ENCODE measurements at places on chromosomes 1 and 21. TPM values are rescaled to one million over a fixed set of nuclear protein-coding genes. Genes with fewer than 3 reads are reported as not detected.

Gene CA6
- 1.5 TPM for total RNA-seq

Gene OR2L5
- 0.05 TPM for total RNA-seq

Gene TDRD5
- total RNA-seq, result 0.52 TPM

Gene ICOSLG
- total RNA-seq, result 1.1 TPM

Gene RGS13
- total RNA-seq, result 0.28 TPM

Gene CSTB
- total RNA-seq, result 26.5 TPM

- H3K4me1 ChIP-seq, result peaks cover 35% of the 10 kb centered on the region
- peaks cover 68% of the 10 kb centered on the region for H3K27me3 ChIP-seq
- no peaks in the 10 kb centered on the region for H3K36me3 ChIP-seq
- DNase-seq, result no peak
- no peak overlapping the region for H3K27ac ChIP-seq
These were observed 2.5 kb downstream of the TRNP1 start for GRCh38 chr1:26996024-26996423.

DNA sequence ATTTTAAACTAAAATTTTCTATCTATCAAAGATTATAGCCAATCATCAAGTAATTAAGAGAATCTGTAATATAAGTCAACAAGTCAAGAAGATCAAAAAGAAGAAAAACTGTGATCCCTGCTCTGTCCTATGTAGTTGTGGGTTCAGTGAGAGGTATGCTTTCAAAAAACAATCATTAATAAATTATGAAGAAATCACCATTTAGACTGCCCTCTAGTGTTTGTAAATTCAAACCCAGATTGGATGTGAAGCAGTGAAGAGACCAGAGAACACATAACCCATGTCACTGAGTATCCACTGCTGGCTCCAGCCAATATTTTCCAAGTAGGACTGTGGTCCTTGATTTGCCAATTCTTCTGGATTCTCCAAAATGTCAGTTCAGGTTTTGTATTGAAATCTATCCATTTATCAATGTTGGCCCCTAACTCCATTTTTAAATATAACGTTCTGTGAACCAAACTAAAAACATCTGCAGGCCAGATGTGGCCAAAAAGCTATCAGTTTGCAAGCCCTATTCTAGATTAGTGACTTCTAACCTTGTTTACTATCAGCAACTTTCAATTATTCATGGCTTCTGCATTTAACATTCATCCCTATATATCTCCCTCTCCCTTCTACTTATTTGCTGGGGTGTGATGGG lies 467.5 kb upstream of the CXADR start:
- no peak overlapping the region for H3K4me3 ChIP-seq
- no peak for DNase-seq
- H3K36me3 ChIP-seq, result no peaks in the 10 kb centered on the region
- H3K27ac ChIP-seq, result no peak overlapping the region
- H3K4me1 ChIP-seq, result no peaks in the 10 kb centered on the region

- H3K27ac ChIP-seq, result no peak overlapping the region
- DNase-seq, result no peak
- no peaks in the 10 kb centered on the region for H3K27me3 ChIP-seq
- no peaks in the 10 kb centered on the region for H3K4me1 ChIP-seq
- no peaks in the 10 kb centered on the region for H3K36me3 ChIP-seq
These were observed 428.8 kb downstream of the SMYD3 start for GRCh38 chr1:246078126-246078887.

GRCh38 chr1:156480016-156480370 lies 20.6 kb downstream of the MEF2D start:
- DNase-seq, result no peak
- H3K27me3 ChIP-seq, result no peaks in the 10 kb centered on the region
- peaks cover 5% of the 10 kb centered on the region for H3K4me1 ChIP-seq
- H3K36me3 ChIP-seq, result peaks cover 92% of the 10 kb centered on the region
- H3K4me3 ChIP-seq, result no peak overlapping the region

DNA sequence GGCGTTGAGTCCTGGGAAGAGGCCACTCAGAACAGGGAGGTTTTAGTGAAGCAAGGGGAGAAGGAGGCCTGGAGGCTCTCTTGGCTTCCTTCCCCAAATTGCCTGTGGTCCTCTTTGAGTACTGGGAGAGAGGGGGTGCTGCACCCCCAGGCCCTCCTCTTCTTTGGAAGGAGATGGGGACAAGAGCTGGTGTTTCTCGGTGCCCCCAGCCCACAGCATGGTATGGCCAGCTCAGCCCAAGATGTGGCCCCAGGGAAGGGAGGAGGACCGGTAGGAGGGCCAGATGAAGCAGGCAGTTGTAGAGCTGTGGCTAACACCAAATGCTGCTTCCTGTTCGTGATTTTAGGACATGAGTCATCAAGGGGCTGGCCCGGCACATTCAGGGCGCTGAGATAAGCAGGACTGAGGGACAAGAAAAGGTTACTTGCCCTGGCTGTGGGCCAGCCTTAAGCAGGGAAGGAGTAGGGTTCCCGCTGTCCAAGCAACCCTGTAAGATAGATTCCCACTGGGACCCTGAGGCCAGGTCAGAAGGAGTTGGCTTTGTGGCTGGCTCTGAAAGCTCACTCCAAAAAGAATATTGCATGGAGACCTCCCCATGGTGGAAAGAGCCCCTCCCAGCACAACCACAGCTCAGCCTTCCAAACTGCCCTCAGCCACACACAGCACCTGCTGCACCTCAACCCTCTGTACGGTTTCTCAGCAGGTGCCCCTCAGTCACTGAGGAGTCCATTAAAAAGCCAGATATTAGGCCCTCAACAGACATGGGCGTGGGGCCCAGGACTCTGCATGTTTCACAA lies 4.9 kb upstream of the TNFRSF1B start:
- peaks cover 13% of the 10 kb centered on the region for H3K4me1 ChIP-seq
- no peak for DNase-seq
- peaks cover 6% of the 10 kb centered on the region for H3K27me3 ChIP-seq
- no peaks in the 10 kb centered on the region for H3K36me3 ChIP-seq
- H3K4me3 ChIP-seq, result no peak overlapping the region

DNA sequence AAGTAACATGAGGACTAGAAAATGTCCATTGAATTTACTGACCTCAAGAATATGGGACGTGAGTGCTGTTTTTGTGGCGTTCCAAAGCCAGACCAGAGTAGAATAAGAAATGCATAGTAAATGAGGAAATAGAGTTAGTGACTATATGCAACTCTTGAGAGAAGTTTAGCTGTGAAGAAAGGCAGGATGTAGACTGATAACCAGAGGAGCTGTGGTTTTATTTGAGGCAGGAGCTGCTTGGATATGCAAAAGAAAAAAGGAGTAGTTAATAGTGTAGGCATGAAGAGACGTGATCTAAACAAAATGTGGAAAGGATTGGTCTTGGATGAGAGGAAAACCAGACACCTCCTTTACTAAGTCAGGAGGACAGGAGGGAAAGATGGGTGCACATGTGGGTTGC lies 28.2 kb downstream of the DNAH14 start:
- no peaks in the 10 kb centered on the region for H3K27me3 ChIP-seq
- H3K36me3 ChIP-seq, result no peaks in the 10 kb centered on the region
- no peak overlapping the region for H3K4me3 ChIP-seq
- H3K27ac ChIP-seq, result no peak overlapping the region
- DNase-seq, result no peak

GRCh38 chr1:219585837-219586455 lies 27.0 kb downstream of the ZC3H11B start:
- H3K27ac ChIP-seq, result no peak overlapping the region
- no peaks in the 10 kb centered on the region for H3K36me3 ChIP-seq
- H3K4me3 ChIP-seq, result no peak overlapping the region
- H3K27me3 ChIP-seq, result no peaks in the 10 kb centered on the region
- DNase-seq, result no peak
- H3K4me1 ChIP-seq, result no peaks in the 10 kb centered on the region

- H3K4me3 ChIP-seq, result no peak overlapping the region
- H3K4me1 ChIP-seq, result no peaks in the 10 kb centered on the region
- H3K27me3 ChIP-seq, result no peaks in the 10 kb centered on the region
- no peak for DNase-seq
These were observed 24.2 kb upstream of the EYA3 start for GRCh38 chr1:28112388-28113241.

DNA sequence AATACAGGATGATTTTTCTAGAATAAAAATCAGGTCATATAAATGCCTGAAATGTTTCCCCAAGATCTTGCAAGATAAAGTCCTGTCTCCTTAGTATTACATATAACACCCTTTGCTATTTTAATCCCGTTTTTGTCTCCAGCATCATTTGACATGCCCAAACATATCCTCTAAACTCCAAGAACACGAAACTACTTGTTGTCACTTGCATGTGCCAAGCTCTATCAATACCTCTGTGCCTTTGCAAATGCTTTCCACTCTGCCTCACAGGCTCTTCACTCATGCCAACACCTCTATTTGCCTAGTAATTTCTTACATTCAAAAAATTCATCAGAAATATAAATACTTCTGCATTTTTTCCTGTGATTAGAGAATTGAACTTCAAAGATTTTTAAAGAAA lies 37.9 kb downstream of the LRRIQ3 start:
- DNase-seq, result no peak
- no peaks in the 10 kb centered on the region for H3K36me3 ChIP-seq
- H3K4me3 ChIP-seq, result no peak overlapping the region
- no peaks in the 10 kb centered on the region for H3K4me1 ChIP-seq
- no peaks in the 10 kb centered on the region for H3K27me3 ChIP-seq

GRCh38 chr1:119727991-119728390 lies 16.3 kb downstream of the PHGDH start:
- no peaks in the 10 kb centered on the region for H3K27me3 ChIP-seq
- peaks cover 32% of the 10 kb centered on the region for H3K36me3 ChIP-seq
- no peak for DNase-seq
- no peak overlapping the region for H3K27ac ChIP-seq
- H3K4me1 ChIP-seq, result no peaks in the 10 kb centered on the region
- no peak overlapping the region for H3K4me3 ChIP-seq

DNA sequence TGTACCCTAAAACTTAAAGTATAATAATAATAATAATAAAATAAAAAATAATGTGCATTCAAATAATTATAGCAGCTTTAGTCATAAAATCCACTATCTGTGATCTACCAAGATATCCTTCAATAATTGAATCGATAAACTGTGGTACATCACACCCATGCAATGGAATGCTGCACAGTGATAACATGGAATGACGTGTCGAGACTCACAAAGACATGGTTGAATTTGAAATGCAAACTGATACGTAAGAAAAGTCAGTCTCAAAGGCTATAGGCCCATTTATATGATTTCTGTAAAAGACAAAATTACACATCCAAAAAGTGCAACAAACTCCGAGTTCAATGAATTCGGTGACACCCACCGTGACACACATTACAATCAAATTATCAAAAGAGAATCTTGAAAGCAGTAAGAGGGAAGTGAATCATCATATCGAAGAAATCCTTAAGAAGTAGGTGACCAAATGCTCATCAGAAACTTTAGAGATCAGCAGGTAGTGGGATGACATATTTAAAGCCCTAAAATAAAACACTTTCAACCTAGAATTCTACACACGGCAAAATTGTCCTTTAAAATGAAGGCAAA lies 5.2 kb upstream of the SPRR2E start:
- H3K4me3 ChIP-seq, result no peak overlapping the region
- H3K27ac ChIP-seq, result no peak overlapping the region
- H3K36me3 ChIP-seq, result no peaks in the 10 kb centered on the region
- no peaks in the 10 kb centered on the region for H3K4me1 ChIP-seq
- no peak for DNase-seq

GRCh38 chr1:1615256-1616044 lies at the start of gene MIB2:
Gene MIB2 (plus strand): TSS chr1:1615500. CDS start chr1:1623453, 7,953 bp downstream.
- peak within 1 kb of the TSS; percentile 97 for H3K4me3 ChIP-seq
- no peaks in the 10 kb centered on the region for H3K27me3 ChIP-seq
- peak within 1 kb of the TSS; percentile 100 for H3K27ac ChIP-seq
- peaks cover 6% of the 10 kb centered on the region for H3K36me3 ChIP-seq

DNA sequence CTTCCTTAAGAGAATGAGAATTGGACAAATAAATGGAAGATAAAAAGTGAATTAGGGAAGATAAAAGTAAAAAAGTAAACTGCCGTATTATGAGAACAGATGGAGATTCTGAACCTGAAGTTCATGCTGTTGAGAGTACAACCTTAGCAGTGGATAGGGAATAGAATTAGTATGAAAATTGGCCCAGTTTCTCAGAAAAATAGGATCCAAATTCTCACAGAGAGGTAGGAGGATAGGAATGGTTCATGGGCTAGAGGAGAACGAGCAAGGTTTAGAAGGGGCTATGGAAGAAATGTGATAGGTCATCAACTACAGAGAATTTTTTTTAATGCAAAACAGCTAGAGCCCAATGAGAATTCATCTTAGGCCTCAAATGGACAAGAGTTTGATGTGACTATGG lies 42.3 kb downstream of the COL24A1 start:
- DNase-seq, result no peak
- H3K27me3 ChIP-seq, result no peaks in the 10 kb centered on the region
- no peak overlapping the region for H3K4me3 ChIP-seq
- peaks cover under 1% of the 10 kb centered on the region for H3K4me1 ChIP-seq
- no peak overlapping the region for H3K27ac ChIP-seq
- no peaks in the 10 kb centered on the region for H3K36me3 ChIP-seq

GRCh38 chr1:33276573-33277298 lies 20.4 kb downstream of the ZNF362 start:
- DNase-seq, result no peak
- peaks cover 52% of the 10 kb centered on the region for H3K36me3 ChIP-seq
- no peaks in the 10 kb centered on the region for H3K4me1 ChIP-seq
- H3K27me3 ChIP-seq, result no peaks in the 10 kb centered on the region

DNA sequence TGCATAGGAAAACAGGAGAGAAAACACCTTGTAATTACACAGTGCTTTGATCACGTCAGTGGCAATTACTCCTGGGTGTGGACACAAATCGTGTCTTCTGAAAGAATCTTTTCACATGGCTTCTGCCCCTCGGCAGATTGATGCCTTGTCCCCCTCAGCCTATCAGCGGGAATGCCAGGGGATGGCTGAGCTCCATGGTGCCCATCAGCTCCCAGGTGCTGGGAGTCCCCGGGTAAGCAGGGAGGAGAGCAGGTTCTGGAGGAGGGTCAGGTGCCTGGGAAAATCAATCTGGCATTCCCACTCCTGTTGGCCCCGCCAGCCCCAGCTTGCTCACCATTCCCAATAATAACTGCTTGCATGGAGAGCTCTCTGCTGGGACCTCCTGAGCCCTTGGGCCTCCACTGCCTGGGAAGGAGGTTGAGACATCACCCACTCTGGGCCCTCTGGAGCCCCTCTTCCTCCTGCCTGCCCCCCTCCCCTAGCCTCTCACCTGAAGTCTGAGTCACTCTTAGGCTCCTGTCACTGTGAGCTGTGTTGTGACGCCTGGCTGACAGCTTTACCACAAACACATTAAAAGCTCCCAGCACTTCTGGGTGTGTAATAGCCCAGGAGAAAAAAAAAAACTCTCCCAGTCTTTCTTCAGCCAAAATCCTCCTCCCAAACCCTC lies 4.9 kb downstream of the CAMK2N1 start:
- H3K4me1 ChIP-seq, result no peaks in the 10 kb centered on the region
- no peak for DNase-seq
- H3K4me3 ChIP-seq, result no peak overlapping the region
- peaks cover 69% of the 10 kb centered on the region for H3K27me3 ChIP-seq

- H3K27me3 ChIP-seq, result no peaks in the 10 kb centered on the region
- H3K27ac ChIP-seq, result peak overlapping the region; percentile 31
- peaks cover 39% of the 10 kb centered on the region for H3K4me1 ChIP-seq
These were observed 58.3 kb upstream of the ACOT11 start for GRCh38 chr1:54489627-54490250.
